ENCODE measurements at places on chromosomes 16 and 17.

- no peak for DNase-seq
These were observed 42.1 kb upstream of the TAOK1 start for GRCh38 chr17:29347831-29348629.

GRCh38 chr16:4393240-4393600, 21.6 kb downstream of the VASN start:
- no peak for DNase-seq

GRCh38 chr16:1820096-1820945, 6.3 kb downstream of the HAGH start:
- DNase-seq: no peak

DNA sequence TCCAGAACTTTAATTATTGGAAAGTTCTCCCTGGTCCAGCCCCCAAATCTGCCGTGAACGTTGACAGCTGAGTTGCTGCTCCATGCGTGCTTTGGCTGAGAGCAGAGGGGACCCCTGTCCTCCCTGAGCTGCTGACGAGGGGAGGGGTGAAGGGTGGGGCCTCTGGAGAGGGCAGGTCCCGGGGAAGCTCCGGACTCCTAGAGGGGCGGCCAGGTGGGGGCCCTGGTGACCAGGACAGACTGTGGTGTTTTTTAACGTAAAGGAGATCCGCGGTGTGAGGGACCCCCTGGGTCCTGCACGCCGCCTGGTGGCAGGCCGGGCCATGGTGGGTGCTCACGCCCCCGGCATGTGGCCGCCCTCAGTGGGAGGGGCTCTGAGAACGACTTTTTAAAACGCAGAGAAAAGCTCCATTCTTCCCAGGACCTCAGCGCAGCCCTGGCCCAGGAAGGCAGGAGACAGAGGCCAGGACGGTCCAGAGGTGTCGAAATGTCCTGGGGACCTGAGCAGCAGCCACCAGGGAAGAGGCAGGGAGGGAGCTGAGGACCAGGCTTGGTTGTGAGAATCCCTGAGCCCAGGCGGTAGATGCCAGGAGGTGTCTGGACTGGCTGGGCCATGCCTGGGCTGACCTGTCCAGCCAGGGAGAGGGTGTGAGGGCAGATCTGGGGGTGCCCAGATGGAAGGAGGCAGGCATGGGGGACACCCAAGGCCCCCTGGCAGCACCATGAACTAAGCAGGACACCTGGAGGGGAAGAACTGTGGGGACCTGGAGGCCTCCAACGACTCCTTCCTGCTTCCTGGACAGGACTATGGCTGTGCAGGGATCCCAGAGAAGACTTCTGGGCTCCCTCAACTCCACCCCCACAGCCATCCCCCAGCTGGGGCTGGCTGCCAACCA, at the start of gene MC1R:
TSS of gene MC1R (plus strand) at position 410 of the 895 bp plus-strand sequence. CDS start at position 807, 397 bp downstream.
- no peak for DNase-seq

DNA sequence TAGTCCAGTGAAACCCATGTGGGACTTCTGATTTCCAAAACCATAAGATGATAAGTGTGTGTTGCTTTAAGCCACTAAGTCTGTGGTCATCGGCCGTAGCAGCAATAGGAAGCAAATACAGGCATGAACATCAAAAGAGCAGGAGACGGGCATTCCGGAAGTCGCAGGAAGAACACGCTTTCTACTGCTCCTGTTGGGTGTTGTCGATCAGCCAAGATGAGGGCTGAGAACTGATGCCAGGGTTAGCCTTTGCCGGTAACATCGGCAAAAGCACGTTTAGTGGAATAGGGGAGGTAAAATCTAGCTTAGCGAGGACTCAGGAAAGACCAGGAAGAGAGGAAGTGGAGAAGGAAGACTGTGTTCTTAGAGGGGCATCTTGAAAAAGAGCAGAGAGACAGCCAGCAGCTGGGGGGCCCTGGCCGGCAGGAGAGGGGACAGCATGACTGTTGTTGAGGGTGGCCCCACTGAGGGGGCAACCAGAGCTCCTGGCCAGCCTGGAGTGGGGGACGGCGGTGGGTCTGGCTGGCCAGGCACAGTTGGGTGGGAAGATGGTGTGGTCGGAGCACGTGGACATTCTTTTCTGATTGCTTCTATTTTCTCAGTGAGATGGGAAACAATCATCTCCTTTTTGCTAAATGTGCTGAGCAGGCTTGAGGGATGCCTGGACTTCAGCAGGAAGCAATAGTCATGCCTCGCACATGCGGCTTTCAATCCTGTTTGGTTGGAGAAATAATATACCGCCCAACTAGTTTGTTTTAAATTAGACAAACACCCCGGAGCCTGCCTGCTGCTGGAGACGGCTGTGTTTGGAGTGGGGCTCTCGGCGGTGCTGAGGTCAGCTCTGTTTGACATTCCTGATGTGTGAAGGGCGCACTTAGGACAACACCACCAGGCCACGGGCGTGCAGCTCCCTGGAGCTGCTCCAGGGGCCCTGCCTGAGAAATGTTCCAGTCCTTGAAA, 109.9 kb downstream of the METRNL start:
- no peak for DNase-seq

GRCh38 chr16:54125751-54126655, 160.6 kb downstream of the IRX3 start:
- no peak for DNase-seq

GRCh38 chr17:61000911-61001310, 323.3 kb downstream of the BCAS3 start:
- no peak for DNase-seq

- DNase-seq: no peak
These were observed 21.2 kb downstream of the ERAL1 start for GRCh38 chr17:28875848-28876550.
